ENCODE measurements at places on chromosomes 3 and 15. TPM values are rescaled to one million over a fixed set of nuclear protein-coding genes. Genes with fewer than 3 reads are reported as not detected.

The THPO gene
- total RNA-seq: 0.29 TPM

The FBLN2 gene
- total RNA-seq: 21.8 TPM

The UBE2Q2 gene
- total RNA-seq: 9.9 TPM

The OXNAD1 gene
- total RNA-seq: 3.7 TPM

The CAND2 gene
- total RNA-seq: 2.4 TPM

The MRAS gene
- 4.1 TPM for total RNA-seq

The HYAL1 gene
- total RNA-seq: 7.0 TPM

The CDCP1 gene
- total RNA-seq: 22.2 TPM

The GOLGA6L7 gene
- total RNA-seq: not detected

The TMC3 gene
- total RNA-seq: not detected

The SLC12A1 gene
- total RNA-seq: not detected

The ZKSCAN7 gene
- total RNA-seq: 1.9 TPM

- DNase-seq: no peak
- H3K27me3 ChIP-seq: no peaks in the 10 kb centered on the region
- H3K4me1 ChIP-seq: no peaks in the 10 kb centered on the region
- peaks cover 31% of the 10 kb centered on the region for H3K36me3 ChIP-seq
Observed at GRCh38 chr15:75357976-75358673, 10.3 kb downstream of the MAN2C1 start.

- H3K4me3 ChIP-seq: no peak overlapping the region
- H3K27ac ChIP-seq: no peak overlapping the region
- H3K36me3 ChIP-seq: no peaks in the 10 kb centered on the region
- H3K4me1 ChIP-seq: no peaks in the 10 kb centered on the region
- DNase-seq: no peak
- no peaks in the 10 kb centered on the region for H3K27me3 ChIP-seq
Observed at GRCh38 chr3:99418209-99418635, 220.2 kb upstream of the COL8A1 start.

DNA sequence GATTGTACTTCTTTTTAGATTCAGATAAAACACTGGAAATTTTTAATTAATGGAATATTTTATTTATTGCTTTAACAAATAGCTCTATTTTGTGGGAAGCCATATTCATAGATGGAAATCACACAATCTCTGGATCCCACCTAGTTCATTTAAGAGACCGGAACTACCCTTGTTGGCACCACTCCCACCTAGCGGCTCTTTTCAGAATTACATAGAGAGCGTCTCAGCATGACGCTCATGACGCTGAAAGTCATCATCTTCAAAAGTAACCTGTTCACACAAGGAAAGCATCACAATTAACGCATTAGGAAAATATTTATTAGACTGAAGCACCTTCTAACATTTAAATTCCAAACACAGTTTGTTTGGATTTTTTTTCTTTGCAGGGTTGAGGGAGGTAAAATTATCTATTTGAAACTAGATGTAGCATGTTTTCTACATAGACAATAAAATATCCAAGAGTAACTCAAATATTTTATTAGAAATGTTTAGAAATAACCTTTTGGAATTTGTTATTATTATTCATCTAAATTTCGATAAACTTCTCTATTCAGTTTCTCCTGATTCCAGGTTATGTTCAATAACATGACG is 214.9 kb upstream of the ARRDC4 start:
- DNase-seq: no peak
- no peak overlapping the region for H3K4me3 ChIP-seq
- H3K27ac ChIP-seq: no peak overlapping the region
- no peaks in the 10 kb centered on the region for H3K27me3 ChIP-seq
- no peaks in the 10 kb centered on the region for H3K36me3 ChIP-seq

DNA sequence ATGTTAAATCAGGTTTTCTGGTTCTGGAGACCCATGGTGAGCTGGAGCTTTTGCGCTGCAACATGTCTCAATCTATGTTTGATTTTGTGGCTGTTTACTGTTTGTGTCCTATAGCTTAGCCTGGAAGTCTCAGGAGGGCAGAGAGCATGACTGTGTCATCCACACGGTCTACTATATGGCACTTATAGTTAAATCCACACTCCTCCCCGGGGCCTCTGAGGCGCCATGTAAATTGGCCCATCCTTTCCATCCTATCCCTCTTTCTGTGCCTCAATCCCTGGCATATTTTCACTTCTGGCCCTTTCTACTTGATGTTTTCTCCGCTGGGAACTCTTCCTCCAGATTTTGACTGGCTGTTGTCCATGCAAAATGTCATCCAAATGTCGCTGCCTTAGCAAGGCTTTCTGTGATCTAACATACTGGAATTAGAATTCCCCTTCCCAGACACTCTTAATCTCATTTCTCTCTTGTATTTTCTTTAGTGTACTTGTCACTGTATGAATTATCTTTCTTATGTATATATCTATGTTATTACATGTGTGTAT is 560.8 kb upstream of the RGMA start:
- no peaks in the 10 kb centered on the region for H3K36me3 ChIP-seq
- no peaks in the 10 kb centered on the region for H3K27me3 ChIP-seq
- no peak for DNase-seq
- no peak overlapping the region for H3K27ac ChIP-seq

GRCh38 chr15:28990390-28990789 is 104.6 kb downstream of the APBA2 start:
- DNase-seq: no peak
- no peak overlapping the region for H3K27ac ChIP-seq
- no peaks in the 10 kb centered on the region for H3K27me3 ChIP-seq
- no peak overlapping the region for H3K4me3 ChIP-seq

DNA sequence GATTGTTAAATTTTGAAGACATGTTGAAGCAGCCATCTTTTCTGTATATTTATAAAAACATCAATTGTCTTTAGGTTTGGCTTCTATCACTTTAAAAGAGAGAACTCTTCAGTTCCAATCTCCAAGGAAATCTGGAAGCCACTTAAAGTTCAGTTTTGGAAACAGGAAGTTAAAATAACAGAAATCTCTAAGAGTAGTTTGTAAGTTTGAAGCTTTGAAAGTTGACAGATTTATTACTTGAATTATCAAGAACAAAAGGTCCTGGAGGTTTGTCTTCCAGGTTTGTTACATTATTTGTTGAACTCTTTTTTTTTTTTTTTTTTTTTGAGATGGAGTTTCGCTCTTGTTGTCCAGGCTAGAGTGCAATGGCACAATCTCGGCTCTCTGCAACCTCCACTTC is 30.0 kb downstream of the RNF111 start:
- no peaks in the 10 kb centered on the region for H3K27me3 ChIP-seq
- H3K36me3 ChIP-seq: no peaks in the 10 kb centered on the region
- H3K27ac ChIP-seq: no peak overlapping the region
- no peaks in the 10 kb centered on the region for H3K4me1 ChIP-seq

GRCh38 chr3:94310341-94311135 is 247.7 kb downstream of the NSUN3 start:
- no peak overlapping the region for H3K27ac ChIP-seq
- no peak overlapping the region for H3K4me3 ChIP-seq
- no peak for DNase-seq
- H3K4me1 ChIP-seq: no peaks in the 10 kb centered on the region
- H3K36me3 ChIP-seq: no peaks in the 10 kb centered on the region

DNA sequence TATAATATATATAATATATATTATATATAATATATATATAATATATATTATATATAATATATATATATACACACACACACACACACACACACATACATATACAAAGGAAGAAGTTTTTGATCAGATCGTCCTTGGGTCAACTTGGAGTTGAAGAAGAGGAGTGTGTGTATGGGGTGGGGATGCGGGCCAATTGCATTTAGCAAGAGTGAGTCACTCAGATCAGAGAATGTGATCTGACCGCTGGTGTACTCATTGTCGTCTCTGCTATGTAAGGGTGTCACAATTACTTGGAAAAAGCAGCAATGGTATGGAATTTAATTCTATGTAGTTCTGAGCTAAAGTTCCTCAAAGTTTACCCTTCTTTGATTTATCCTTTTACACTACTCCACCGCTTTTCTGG is 4.6 kb upstream of the VGLL3 start:
- H3K36me3 ChIP-seq: no peaks in the 10 kb centered on the region
- no peaks in the 10 kb centered on the region for H3K4me1 ChIP-seq
- H3K27me3 ChIP-seq: no peaks in the 10 kb centered on the region
- no peak overlapping the region for H3K4me3 ChIP-seq

DNA sequence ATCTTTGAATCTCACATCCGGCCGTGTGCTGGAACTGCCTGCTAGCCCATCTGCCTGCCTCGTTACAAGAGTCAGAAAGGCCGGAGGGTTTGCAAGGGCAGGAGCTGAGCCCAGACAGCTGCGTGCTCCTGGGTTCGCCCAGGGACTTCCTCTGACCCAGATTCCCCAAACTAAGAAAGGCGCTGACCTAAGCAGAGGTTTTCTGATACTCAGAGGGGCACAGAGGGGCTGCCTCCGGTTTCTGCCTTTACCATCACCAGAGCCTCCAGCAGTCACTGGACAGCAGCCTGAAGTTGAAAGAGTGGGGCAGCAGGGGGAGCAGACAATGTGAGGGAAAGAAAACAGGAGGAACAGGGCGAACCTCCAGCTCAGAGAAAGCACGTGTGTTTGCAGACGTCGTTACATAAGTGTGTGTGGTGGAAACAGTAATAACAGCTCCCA is 33.4 kb upstream of the RAD18 start:
- no peak overlapping the region for H3K27ac ChIP-seq
- H3K4me1 ChIP-seq: no peaks in the 10 kb centered on the region
- no peaks in the 10 kb centered on the region for H3K27me3 ChIP-seq
- no peak for DNase-seq
- H3K36me3 ChIP-seq: no peaks in the 10 kb centered on the region

DNA sequence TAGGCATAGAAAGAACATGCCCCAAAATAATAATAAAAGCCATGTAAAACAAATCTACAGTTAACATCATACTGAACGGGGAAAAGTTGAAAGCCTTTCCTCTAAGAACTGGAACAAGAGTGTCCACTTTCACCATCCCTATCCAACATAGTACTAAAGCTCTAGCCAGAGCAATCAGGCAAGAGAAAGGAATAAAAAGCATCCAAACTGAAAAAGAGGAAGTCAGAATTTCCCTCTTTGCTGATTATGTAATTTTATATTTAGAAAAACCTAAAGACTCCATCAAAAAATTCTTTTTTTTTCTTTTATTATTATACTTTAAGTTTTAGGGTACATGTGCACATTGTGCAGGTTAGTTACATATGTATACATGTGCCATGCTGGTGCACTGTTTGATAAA is 661.6 kb upstream of the CBLB start:
- no peaks in the 10 kb centered on the region for H3K27me3 ChIP-seq
- no peaks in the 10 kb centered on the region for H3K4me1 ChIP-seq
- no peaks in the 10 kb centered on the region for H3K36me3 ChIP-seq
- no peak overlapping the region for H3K4me3 ChIP-seq
- H3K27ac ChIP-seq: no peak overlapping the region

- no peaks in the 10 kb centered on the region for H3K36me3 ChIP-seq
- H3K27ac ChIP-seq: no peak overlapping the region
Observed at GRCh38 chr15:69766156-69766555, 313.5 kb downstream of the RPLP1 start.

DNA sequence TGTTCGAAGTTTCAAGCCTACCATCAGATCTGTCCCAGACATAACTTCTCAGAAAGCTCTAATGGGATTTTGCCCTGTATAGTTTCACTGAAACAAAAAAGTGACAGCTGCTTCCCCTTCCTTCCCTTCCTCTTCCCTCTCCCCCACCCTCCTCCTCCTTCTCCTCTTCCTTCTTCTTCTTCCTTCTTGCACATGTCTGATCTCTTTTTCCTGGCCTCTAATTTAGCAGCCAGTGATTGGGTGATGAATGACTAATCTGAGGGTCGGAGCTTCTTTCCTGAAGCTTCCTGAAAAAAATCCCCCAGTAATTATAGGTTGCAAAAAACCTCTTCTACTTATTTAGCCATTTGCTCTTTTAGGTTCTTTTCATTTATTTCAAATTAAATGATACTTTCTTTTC is 168.7 kb downstream of the POTEB3 start:
- no peak overlapping the region for H3K4me3 ChIP-seq
- H3K27me3 ChIP-seq: no peaks in the 10 kb centered on the region
- H3K27ac ChIP-seq: no peak overlapping the region
- DNase-seq: no peak
- no peaks in the 10 kb centered on the region for H3K36me3 ChIP-seq

- DNase-seq: no peak
- H3K36me3 ChIP-seq: no peaks in the 10 kb centered on the region
- no peaks in the 10 kb centered on the region for H3K4me1 ChIP-seq
Observed at GRCh38 chr3:2968475-2968874, 141.7 kb downstream of the IL5RA start.

- H3K4me3 ChIP-seq: no peak overlapping the region
- no peak overlapping the region for H3K27ac ChIP-seq
- peaks cover 16% of the 10 kb centered on the region for H3K4me1 ChIP-seq
- no peak for DNase-seq
- no peaks in the 10 kb centered on the region for H3K36me3 ChIP-seq
- no peaks in the 10 kb centered on the region for H3K27me3 ChIP-seq
Observed at GRCh38 chr3:123610331-123610730, 25.5 kb upstream of the HACD2 start.

DNA sequence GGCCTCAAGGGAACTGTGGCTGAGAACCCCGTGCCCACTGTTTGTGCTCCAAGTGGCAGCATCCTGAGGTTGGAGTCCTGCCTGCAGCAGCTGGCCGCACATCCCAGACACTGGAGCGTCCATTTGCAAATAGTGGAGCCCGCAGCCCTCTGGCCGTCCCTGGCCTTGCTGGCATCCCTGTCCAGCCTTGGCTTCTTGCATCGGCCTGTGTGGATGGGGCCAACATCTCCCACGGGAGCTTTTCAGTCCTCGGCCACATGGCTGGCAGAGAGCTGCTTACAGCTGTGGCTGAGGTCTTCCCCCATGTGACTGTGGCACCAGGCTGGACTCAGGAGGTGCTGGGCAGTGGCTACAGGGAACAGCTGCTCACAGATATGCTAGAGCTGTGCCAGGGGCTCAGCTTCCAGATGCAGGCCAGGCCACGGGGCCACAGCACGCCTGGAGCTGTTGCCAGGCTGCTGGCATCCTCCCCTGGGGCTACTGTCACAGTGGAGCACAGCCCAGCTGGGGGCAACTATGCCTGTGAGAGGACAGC is 71.2 kb downstream of the FAM43A start:
- H3K27ac ChIP-seq: no peak overlapping the region
- H3K36me3 ChIP-seq: no peaks in the 10 kb centered on the region
- H3K4me3 ChIP-seq: no peak overlapping the region
- H3K27me3 ChIP-seq: no peaks in the 10 kb centered on the region
- DNase-seq: no peak
- no peaks in the 10 kb centered on the region for H3K4me1 ChIP-seq

DNA sequence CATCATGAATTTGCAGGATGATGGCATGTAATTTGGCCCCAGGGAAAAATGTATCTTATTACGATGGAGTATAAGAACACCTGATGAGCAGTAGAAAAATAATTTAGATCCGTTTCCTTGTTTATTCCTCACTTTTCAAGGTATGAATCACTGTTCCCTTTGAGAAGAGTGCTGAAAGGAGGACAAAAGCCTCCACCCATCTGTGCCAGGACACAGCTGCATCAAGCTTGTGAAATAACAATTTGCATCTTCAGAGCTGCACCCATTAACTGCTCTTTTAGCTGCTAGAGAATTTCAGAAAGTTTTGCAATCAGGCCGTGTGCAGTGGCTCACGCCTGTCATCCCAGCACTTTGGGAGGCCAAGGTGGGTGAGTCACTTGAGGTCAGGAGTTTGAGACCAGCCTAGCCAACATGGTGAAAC is 9.6 kb downstream of the CLDND1 start:
- H3K27ac ChIP-seq: no peak overlapping the region
- H3K36me3 ChIP-seq: no peaks in the 10 kb centered on the region
- DNase-seq: no peak
- H3K27me3 ChIP-seq: no peaks in the 10 kb centered on the region
- H3K4me1 ChIP-seq: no peaks in the 10 kb centered on the region

All from pancreas (tissue), 10 donors.